Keratinocyte (primary cell): ENCODE measurements at places on chromosomes 1 and 21. TPM values are rescaled to one million over a fixed set of nuclear protein-coding genes. Genes with fewer than 3 reads are reported as not detected.

GRCh38 chr1:184020328-184020727 is 17.2 kb downstream of the COLGALT2 start:
- no peak for DNase-seq

GRCh38 chr1:39818482-39818881 is 29.8 kb upstream of the BMP8B start:
- DNase-seq = no peak

DNA sequence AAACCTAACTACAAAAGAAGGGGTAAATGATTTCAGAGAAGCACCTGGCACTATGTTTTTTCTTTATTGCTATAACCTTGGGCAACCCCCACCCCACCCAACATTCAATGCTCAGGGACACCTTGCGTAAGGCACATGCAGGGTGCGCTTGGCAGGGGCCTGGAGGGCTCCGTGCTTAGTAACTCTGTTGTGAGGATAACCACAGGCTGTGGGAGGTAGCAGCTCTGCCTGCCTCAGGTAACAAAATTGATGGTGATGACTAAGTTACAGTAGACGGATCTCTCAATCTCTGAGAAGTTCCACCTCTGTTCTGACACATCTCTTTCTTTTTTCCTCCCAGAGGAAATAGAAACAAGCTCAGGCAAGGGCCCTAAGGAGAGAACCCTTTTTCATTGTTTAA is 8.7 kb upstream of the CCN1 start:
- DNase-seq = no peak

DNA sequence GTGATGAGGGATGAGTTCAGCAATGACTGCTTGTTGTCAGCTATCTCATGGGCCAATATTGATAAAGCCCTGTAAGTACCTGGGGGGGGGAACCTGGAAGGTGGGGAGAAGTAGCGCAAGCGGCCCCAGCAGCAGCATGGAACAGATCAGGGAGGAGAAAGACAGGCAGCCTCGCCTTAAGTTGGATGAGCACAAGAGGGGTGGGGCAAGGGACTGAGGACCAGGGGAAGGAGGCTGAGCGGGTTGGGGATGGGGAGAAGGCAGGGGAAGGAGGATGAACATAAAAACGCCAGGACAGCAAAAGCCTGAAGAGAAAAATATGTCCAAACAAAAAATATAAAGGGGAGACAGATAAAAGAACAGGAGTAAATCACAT is 70.6 kb downstream of the ALG14 start:
- no peak for DNase-seq

DNA sequence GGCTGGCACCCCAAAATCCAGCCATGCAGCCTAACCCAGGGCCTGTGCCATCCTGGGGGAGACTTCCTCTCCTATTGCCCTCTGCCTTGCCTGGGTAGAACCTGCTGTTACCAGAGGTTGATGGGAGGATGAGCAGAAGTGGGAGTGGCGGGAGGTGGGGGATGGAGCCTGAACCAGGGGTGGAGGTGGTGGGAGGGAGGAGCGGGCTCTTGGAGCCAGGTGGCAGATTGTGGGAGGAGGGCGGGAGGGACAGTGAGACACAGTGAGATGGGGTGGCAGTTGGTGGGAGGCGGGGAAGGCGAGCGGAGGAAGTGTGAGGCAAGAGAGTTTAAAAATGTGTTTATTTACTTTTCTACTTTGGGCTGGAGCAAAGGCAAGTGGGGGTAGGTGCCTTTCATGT is 87.3 kb downstream of the KCNJ6 start:
- DNase-seq = no peak

DNA sequence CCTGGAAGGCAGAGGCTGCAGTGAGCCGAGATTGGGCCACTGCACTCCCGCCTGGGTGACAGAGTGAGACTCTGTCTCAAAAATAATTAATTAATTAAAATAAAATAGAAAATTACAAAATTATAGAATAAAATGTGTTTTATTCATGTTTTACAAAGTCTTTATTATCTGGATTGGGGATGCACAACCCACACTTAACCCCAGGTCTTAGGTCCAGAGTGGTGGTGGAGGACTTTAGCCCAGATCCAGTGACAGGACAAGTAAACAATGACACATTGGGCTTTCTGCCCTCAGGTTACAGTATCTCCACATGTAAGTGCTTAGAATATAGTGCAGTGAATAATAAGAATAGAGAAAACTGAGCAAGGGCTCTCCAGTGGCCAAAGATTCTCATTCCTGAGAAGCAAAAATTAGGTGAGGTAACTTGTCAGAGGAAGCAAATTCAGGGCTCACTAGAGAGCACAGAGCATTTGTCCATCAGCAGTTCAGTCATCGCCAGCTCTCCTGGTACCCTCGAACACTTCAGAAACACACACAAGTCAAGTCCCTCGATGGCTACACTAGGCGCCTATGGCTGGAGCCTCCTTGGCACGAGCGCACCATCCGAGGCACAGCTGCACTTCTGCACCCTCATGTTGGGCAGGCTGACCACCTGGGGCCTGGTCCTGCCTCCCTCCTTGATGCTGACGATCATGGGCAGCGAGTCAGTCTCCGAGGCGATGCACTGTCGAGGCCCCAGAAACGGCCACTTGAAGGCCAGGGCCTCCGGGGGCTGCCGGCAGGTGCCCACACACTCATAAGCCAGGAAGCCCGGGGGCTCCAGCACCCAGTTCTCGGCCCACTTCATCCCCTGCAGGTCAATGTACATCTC is 2.6 kb downstream of the LEFTY1 start:
- DNase-seq = no peak

GRCh38 chr1:164770131-164770529 is 211.1 kb downstream of the PBX1 start:
- no peak for DNase-seq

GRCh38 chr1:37795340-37796125 is 1.9 kb downstream of the MANEAL start:
- DNase-seq = no peak

DNA sequence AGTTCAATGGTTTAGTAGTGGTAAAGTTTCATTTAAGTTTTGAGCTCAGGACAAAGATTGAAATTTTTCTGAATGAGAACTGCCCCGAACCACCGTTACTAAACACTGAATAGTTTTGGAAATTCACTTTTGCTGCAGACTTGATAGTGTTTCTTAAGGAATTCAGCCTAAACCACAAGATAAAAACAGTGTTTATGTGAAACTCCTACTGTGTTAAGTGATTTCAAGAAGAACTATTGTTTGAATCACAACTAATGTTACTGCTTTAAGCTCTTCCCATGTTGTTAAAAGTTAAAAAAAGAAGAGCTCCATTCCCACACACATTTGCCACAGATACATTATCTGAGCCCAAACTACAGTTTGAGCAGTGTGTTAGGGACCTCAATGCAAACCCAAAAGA is 159.2 kb downstream of the DYRK1A start:
- no peak for DNase-seq

The SPRR2D gene
- polyA plus RNA-seq = 6.6 to 29.4 TPM (median 13.4 TPM) in 3 replicates

The IGSF9 gene
- 4.2 to 6.0 TPM (median 5.8 TPM) in 3 replicates for polyA plus RNA-seq

The GBP5 gene
- 0.02 to 0.04 TPM (median 0.03 TPM) in 3 replicates for polyA plus RNA-seq

The CHRM3 gene
- under 0.01 TPM in 1 of 3 replicates, not detected in the others for polyA plus RNA-seq
